ENCODE measurements at places on chromosomes 3 and 15. TPM values are rescaled to one million over a fixed set of nuclear protein-coding genes. Genes with fewer than 3 reads are reported as not detected.

DNA sequence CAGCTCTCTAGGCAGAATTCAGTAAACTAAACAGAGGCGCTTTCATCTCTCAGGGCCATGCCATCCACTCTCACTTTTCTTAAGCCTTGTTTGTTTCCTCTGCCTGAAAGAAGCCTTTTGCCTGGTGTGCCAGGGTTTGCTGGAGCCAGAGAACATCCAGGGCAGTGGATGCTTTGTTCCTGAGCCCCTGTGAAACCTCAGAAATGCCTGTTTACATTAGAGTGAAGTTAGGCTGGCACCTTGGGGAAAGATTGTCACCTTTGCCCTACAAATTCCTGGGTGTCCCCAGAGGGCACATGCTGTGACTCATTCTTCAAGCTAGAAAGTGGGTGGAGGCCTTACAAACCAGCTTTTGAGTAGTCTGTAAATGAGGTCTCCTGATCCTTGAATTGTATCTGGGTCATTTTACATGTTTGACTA, 10.7 kb upstream of the TRAK1 start:
- H3K36me3 ChIP-seq: no peaks in the 10 kb centered on the region
- H3K27me3 ChIP-seq: no peaks in the 10 kb centered on the region
- H3K4me3 ChIP-seq: no peak overlapping the region
- no peak for DNase-seq

DNA sequence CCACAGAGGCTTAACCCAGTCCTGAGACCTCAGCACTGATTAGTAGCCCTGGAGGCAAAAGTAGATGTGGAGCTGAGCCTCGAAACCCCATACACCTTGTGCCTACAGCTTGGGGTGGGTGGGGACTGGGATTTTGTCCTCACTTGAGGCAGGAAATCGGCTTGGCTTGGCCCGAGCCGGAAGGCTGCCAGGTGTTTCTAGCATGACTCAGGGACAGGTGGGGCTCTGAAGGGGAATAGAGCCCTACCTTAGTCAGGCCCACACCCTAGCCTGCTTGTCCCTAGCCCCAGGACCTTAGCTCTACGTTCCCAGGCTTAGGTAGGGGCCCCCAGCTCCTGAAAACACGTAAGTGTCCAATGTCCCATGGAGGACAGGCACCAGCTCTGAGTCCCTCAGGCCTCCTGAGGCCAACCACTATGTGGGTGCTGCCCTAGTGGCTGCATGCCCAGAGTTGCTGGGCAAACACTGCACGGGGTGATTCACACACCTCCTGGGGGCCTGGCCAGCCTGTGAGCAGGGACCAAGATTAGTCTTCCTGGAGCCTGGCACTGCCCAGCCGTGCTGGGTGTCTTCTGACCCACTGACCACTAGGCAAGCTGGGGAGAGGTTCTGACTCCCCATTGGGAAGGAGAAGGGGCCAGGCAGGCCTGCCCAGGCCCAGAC, 3.1 kb downstream of the MST1R start:
- peak; percentile 86 for DNase-seq
- no peaks in the 10 kb centered on the region for H3K27me3 ChIP-seq
- peak overlapping the region; percentile 19 for H3K4me3 ChIP-seq
- H3K27ac ChIP-seq: peak overlapping the region; percentile 81
- peaks cover 32% of the 10 kb centered on the region for H3K36me3 ChIP-seq
- peaks cover 55% of the 10 kb centered on the region for H3K4me1 ChIP-seq

GRCh38 chr3:32871273-32871672, 53.5 kb downstream of the TRIM71 start:
- no peak for DNase-seq
- no peak overlapping the region for H3K4me3 ChIP-seq
- H3K27ac ChIP-seq: no peak overlapping the region
- no peaks in the 10 kb centered on the region for H3K36me3 ChIP-seq
- H3K4me1 ChIP-seq: peaks cover 27% of the 10 kb centered on the region

- no peaks in the 10 kb centered on the region for H3K4me1 ChIP-seq
- H3K36me3 ChIP-seq: no peaks in the 10 kb centered on the region
- no peak overlapping the region for H3K4me3 ChIP-seq
- no peak overlapping the region for H3K27ac ChIP-seq
- no peaks in the 10 kb centered on the region for H3K27me3 ChIP-seq
- DNase-seq: no peak
Observed at GRCh38 chr15:87910301-87910700, 346.2 kb downstream of the NTRK3 start.

DNA sequence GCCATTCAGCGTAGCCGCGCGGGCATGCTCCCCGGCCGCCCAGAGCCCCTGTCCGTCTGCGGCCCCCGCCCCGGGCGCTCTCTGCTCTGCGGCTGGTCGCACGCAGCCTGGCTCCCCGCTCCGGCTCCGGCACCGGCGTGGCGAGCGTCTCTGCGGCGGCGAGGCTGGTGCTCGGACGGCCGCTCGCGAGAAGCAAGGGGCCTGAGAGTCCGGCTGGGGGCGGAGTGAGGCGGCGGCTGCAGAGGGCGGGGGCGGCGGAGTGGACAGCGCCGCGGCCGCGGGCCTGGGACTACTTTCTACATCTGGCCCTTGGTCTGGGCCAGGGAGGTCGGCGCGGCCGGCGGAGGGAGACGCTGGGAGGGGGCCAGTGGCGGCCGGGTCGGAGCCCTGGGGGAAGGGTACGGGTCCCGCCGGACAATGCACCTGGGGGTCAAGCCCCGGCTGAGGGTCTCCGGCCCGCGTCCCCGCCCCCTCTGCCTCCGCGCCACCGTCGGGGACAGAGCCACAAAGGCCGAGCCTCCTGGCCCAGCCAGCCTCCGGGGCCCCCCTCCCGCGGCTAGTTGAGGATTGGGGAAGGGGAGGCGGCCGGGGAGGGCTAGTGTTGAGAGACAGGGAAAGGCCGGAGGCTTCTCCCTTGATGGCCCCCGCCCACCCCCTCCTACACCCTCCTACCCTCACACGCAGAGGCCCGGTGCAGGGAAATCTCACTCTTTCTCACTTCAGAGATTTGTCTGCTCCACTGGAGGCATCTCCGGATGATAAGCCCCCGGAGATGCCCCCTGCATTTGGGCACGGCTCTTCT, at the start of gene PRTG:
TSS of gene PRTG (minus strand) at position 226 of the 802 bp plus-strand sequence. CDS start at position 5, 221 bp downstream.
- H3K27me3 ChIP-seq: peaks cover 23% of the 10 kb centered on the region
- no peaks in the 10 kb centered on the region for H3K36me3 ChIP-seq
- H3K27ac ChIP-seq: peak within 1 kb of the TSS; percentile 66
- no peaks in the 10 kb centered on the region for H3K4me1 ChIP-seq
- peak; percentile 81 for DNase-seq

GRCh38 chr3:55423782-55424181, 63.3 kb downstream of the WNT5A start:
- no peaks in the 10 kb centered on the region for H3K4me1 ChIP-seq
- H3K27ac ChIP-seq: no peak overlapping the region
- H3K36me3 ChIP-seq: no peaks in the 10 kb centered on the region
- H3K4me3 ChIP-seq: no peak overlapping the region
- no peaks in the 10 kb centered on the region for H3K27me3 ChIP-seq

DNA sequence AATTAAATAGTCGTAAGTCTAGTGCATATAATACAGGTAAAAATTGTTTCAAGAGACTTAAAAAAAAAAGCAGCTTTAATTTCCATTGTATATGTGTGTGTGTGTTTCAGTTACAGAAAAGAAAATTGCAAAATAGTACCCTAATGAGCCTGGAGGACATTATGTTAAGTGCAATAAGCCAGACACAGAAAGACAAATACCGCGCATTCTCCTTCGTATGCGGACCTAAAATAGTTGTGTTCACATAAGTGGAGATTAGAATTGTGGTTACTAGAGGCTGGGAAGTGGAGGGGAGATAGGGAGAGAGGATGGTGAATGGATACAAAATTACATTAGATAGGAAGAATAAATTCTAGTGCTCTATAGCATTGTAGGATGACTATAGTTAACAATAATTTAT, 3.6 kb downstream of the MESD start:
- no peak overlapping the region for H3K4me3 ChIP-seq
- DNase-seq: no peak
- H3K27ac ChIP-seq: no peak overlapping the region
- H3K4me1 ChIP-seq: peaks cover 64% of the 10 kb centered on the region
- H3K27me3 ChIP-seq: no peaks in the 10 kb centered on the region
- H3K36me3 ChIP-seq: peaks cover 23% of the 10 kb centered on the region

DNA sequence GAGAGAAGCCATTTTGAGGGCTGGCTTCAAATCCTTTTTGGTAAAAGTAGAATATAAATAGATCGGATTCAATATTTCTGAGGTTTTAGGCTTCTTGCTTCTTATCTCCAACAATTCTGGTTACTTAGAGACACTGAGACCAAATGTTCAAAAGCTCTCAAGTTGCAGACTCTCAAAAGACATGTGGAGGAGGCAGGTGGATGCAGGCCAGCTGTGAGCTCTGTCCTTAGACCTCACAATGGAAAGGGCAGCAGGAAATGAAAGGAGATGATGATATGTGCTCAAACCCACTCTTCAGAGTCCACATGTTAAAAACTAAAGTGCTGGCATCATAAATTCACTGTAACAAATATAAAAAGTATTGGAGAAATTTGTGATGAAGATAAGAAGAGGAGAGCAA, 424.9 kb upstream of the ALCAM start:
- no peak overlapping the region for H3K4me3 ChIP-seq
- DNase-seq: no peak
- no peaks in the 10 kb centered on the region for H3K36me3 ChIP-seq
- no peaks in the 10 kb centered on the region for H3K27me3 ChIP-seq

Gene DPPA4
- not detected for total RNA-seq

Gene KCNH8
- total RNA-seq: 0.12 TPM

DNA sequence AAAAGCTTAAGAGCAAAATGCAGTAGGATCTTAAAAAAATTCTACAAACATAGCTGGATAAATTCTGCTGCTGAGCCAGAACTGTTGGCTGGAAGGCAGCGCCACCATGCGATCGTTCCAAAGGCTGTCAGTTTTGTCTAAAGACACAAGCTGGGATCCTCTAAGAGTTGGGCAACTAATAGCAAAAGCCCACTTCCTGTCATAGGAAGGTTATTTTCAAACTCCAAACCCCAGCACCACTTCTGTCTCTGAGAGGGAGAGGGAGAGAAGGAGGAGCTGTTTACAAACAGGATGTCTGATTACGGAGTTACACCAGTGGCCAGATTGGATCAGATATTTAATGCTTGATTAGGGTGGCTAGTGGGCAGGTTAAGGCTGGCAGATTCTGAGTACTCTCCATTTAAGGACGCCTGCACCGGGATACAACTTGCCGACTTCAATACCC, 44.0 kb downstream of the EIF4E3 start:
- peaks cover 49% of the 10 kb centered on the region for H3K4me1 ChIP-seq
- peak overlapping the region; percentile 50 for H3K27ac ChIP-seq

DNA sequence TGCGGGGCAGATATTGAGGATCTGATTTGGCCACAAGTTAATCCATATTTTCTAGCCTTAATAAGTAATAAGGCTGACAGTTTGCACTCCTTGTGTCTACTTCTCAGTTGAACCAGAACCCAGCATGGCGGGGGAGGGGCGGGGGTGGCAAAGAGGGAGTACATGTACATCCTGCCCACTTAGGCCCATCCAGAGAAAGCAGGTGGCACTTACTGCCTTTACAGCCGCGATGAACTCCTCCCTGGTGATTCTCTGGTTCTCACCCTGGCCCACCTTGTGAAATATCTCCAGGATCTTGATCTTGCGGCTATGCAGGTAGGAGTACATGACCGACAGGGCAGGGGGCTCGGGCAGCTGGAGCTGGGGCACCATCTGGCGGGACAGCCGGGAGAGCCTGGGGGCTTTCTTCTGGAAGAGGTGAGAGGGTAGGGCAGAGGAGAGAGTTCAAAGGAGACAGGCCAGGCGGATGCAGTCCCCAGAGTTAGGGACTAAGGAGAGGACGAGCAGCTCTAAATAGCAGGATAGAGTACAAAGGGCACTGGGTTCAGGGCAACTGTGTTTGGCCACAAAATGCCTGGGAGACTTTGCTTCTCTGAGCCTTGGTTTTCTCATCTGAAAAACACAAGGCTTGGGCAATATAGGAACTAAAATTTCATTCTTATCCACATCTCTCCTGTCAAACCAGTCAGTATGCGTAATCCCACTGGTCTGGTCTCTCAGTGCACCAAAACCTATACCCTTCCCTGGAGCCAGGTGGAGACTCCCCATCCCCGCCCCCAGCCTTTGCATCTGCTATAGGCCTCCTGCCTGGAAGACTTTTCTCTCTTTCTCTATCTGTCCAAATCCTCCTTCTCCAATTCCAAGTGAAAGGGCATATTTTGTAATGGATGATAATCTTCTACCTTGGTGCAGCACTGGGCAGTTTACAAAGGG, 10.1 kb downstream of the EFCAB12 start:
- no peaks in the 10 kb centered on the region for H3K36me3 ChIP-seq
- peak overlapping the region; percentile 56 for H3K27ac ChIP-seq
- no peak overlapping the region for H3K4me3 ChIP-seq
- peaks cover 17% of the 10 kb centered on the region for H3K4me1 ChIP-seq
- DNase-seq: no peak

DNA sequence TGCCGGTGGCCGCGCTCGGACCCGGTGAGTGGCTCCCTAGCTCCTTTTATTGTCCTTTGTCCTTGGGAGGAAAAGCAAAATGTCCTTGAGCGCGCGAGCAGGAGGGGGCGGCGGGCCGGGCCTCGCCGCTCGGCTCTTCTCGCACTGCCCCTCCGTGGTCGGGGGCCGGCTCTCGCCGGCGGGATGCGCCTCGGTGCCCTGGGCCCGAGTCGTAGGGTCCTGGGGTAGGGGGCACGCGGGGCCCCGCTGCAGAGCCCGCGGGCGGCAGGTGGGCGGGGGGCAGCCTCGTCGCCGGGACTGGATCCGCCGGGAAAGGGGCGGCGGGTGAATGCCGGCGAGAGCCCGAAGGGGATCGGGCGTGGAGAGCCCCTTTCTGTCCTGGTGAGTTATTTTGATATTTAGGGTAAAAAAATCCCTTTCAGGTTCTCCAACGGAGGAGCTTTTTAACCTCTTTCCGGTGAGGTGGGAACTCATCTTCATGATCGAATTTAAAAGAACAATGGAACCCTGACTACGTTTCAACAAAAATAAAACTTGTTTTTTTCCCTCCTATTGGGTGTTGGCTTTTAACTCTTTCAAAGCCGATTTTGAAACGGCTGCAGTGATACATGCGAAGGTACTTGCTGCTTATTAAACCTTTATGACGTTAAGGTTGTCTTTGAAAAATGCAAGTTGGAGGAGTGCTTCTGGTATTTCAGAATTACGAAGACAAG, 16.8 kb upstream of the CHD2 start:
- peaks cover 31% of the 10 kb centered on the region for H3K36me3 ChIP-seq
- H3K27me3 ChIP-seq: no peaks in the 10 kb centered on the region
- H3K4me3 ChIP-seq: peak overlapping the region; percentile 70
- peak overlapping the region; percentile 99 for H3K27ac ChIP-seq
- peak; percentile 58 for DNase-seq

DNA sequence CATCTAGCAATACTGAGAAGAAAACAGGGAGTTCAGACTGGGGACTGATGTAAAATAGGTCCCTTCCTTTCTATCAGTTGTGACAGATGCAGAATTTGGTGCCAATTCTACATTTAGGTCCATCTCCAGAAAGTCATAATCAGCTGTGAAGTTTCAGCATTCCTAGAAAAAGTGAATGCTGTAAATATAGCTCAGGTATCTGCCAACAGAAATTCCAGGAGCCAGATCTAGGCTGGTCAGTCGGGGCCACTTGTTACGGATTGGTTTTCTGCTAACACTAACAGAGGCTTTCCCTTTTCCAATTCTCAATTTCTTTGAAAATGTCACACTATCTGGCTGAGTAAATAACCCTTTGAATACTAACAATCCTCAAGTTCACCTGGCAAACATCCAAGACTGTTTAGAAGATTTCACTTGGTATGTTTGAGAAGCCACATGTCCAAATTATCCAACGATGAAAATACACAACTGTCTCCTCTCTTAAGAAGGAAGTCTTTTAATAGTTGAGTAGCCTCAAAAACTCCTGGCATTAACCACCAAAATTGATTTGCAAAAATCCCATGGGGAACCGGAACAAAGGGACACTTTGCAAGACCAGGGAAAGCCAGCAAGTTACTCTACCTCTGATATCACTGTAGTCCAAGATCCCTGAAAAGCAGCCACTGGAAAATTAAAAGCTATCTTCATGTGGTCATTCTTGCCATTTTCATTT, 222.3 kb downstream of the ZMAT3 start:
- no peak for DNase-seq
- H3K27me3 ChIP-seq: no peaks in the 10 kb centered on the region
- H3K27ac ChIP-seq: no peak overlapping the region
- H3K4me1 ChIP-seq: no peaks in the 10 kb centered on the region
- H3K36me3 ChIP-seq: no peaks in the 10 kb centered on the region
- H3K4me3 ChIP-seq: no peak overlapping the region
